ENCODE measurements at places on chromosomes 6 and 20.
A peak's percentile ranks its signal among the peaks of the same experiment; 100 is the strongest.

- DNase-seq = no peak
Observed at GRCh38 chr6:7730784-7731227, 4.9 kb downstream of the BMP6 start.

GRCh38 chr20:40436011-40436410 is 253.0 kb downstream of the MAFB start:
- DNase-seq = no peak

GRCh38 chr6:142857233-142857761 is 87.7 kb downstream of the HIVEP2 start:
- DNase-seq = no peak

- no peak for DNase-seq
Observed at GRCh38 chr6:77876300-77876699, 223.5 kb downstream of the MEI4 start.

DNA sequence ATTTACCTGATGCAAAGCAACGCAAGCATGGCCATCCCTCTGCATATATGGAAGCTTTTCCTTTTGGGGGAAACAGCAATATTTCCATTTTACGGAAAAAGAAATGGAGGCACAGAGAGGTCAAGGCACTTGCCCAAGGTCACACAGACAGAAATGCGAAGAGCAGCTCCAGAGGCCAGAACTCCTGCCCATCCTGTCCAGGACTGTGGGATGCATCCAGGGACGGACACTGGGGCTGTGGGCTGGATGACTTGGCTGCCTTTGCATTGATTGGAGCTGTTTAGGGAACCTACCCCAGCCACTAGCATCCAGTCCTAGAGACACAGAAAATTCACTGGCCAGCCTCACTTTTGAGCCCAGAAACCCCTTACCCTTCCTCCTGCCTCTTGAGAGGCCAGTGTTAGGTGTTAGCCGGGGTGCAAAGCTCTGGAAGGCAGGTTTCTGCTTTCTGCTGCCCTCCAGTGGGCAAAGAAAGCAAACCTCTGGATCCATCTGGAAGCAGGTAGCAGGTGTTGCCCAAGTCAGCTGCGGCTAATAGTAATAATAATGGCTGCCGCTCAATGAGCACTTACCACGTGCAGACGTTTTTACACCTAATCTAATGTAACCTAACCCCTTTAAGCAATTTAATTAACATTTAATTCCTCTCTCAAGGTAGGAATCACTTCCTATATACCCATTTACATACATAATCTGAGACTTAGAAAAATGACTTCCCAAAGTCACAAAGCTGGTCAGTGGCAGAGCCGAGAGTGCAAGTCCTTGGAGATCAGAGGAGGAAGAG is 31.7 kb upstream of the CCN5 start:
- DNase-seq = peak; percentile 61

DNA sequence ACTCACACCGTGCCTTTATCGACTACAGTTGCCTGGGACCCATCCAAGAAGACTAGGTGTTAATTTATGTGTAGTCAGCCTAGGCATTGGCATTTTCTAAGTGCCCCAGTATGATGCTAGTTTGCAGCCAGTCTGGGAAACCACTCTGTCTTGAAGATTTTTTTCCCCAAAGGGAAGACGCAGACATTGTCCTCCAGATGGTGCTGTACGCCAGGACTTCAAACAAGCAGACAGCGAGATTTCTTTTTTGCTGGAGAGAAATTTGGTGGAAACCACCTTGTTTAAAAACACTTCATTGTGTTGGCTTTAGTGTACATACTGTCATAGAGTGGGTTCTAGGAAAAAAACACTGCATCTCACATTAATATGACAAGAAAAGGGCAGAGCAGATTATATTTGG is 30.0 kb downstream of the ALDH5A1 start:
- DNase-seq = no peak

DNA sequence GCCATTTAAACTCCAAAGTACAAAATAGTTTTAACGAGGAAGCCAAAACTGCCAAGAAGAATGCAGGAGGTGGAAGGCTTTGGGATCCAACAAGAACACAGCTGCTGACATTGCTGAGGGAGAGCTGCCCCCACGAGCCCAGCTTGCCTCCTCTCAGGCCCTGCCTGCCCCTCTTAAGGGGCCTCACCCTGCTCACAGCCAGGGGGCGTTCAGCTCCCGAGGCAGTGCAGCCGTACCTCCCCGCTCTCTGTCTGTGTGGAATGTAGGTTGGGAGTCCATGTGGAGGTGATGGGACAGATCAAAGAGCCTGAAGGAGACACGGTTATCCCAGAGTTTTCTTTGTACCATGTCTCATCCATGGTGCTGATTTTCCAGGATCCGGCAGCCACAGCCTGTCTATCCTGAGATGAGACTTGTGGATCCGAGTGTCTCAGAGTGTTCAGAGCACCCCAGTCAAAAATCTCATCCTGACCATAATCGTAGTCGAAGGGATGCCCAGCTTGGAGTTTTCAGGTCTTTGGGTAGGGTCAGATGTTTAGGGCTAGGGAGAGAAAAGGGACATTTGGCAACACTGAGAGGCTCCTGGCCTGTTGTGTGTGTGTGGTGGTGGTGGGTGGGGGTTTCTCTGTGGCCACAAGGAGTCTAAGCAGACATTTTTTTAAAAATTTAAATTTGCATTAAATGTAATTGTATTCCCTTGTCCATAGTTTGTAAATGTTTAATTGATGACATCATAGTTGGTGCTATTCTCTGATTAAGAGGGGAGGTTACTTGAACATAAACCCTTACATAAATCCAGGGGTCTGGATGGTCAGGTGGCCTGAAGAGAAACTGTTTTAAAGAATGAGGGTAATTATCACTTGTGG is 111.4 kb upstream of the CLDN20 start:
- peak; percentile 54 for DNase-seq

- no peak for DNase-seq
Observed at GRCh38 chr20:57851025-57851682, 141.3 kb upstream of the PMEPA1 start.

- DNase-seq = no peak
Observed at GRCh38 chr6:11459079-11459610, 78.4 kb upstream of the TMEM170B start.

GRCh38 chr6:116568821-116569755 is 2.2 kb upstream of the RWDD1 start:
- no peak for DNase-seq

GRCh38 chr20:29876911-29877285 is 1380.6 kb upstream of the DEFB115 start:
- no peak for DNase-seq

DNA sequence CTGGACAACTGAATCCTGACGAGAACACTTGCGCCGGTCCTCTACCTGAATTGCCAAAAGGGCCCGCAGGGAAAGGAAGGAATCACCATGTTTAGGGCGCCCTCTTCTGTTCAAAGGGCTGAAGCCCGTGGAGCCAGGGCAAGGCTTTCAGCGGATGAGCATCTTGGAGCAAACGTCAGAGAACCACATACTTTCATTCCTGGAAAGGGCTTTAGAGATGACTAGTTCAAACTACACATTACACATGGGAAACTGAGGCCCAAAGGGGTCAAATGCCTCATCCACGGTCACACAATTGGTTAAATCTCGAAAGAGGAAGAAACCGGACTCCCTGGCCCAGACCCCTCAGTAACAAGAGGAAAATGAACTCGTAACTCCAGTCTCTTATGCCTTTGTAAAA is 11.5 kb upstream of the ZNF133 start:
- peak; percentile 48 for DNase-seq

- no peak for DNase-seq
Observed at GRCh38 chr6:106318061-106318460, 7.5 kb downstream of the ATG5 start.

- no peak for DNase-seq
Observed at GRCh38 chr6:160791981-160792418, 90.0 kb downstream of the PLG start.

DNA sequence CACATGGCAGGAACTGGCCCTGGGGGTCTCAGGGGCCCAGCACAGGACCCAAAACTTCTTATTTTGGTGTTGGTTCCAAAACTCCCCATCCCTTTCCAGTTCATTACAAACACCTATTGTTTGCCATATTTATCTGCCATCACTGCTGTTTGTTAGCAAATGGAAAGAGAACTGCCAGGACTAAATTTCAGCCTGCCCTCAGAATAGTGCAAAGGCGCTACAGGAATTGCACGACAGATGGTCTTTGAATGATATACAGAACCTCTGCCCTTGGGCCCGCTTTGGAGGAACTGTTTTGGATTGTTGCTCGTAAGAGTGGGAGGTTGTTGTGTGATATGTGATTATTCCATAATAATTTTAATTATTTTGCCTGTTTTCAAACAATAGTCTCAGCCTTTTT is 199.0 kb upstream of the FBXL4 start:
- no peak for DNase-seq

- no peak for DNase-seq
Observed at GRCh38 chr20:17759449-17759848, 59.7 kb downstream of the BANF2 start.

- no peak for DNase-seq
Observed at GRCh38 chr6:99341862-99342455, 7.5 kb downstream of the FAXC start.

GRCh38 chr6:134864558-134864957 is 85.3 kb downstream of the ALDH8A1 start:
- no peak for DNase-seq

DNA sequence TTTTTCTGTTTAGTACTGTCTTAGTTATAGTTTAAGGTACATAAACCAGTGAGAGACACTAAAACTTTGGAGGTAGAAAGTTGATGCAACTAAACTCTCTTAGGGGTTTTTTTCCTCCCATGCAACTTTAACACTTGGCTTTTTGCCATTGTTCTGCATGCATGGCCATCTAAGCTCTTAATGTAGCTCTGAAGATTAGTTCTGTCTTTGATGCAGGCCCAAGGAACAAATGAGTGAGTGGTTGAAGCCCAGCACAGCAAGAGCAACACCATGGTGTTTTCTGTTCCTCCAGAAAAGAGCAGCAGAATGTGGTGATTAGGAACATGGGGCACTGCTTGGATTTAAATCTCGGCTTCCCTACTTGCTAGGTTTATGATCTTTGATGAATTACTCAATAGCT is 89.3 kb downstream of the L3MBTL3 start:
- DNase-seq = no peak

- no peak for DNase-seq
Observed at GRCh38 chr6:149252622-149253021, 64.9 kb upstream of the TAB2 start.

GRCh38 chr20:48416002-48416401 is 411.8 kb downstream of the PREX1 start:
- no peak for DNase-seq

GRCh38 chr6:86251106-86251505 is 608.4 kb upstream of the SYNCRIP start:
- no peak for DNase-seq

DNA sequence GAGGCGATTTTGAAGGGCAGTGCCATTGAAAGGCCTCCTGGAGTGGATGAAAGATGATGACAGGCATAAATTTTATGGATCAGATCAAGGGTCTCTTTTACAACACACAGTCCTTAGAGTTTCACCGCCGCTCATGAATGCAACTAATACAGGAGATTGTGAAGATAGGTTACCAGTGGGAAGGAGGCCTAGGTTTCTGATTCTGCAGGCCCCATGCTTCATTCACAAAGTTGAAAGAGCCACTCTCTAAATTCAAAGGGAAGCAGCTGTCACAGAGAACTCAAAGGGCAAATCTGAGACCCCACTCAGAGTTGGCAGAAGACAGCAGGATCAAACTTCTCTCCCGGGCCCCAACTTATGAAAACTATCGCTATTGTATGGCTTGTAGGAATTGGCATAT is 137.6 kb downstream of the MAP3K7 start:
- DNase-seq = no peak

- DNase-seq = no peak
Observed at GRCh38 chr6:147677647-147678046, 169.2 kb downstream of the SAMD5 start.

- DNase-seq = peak; percentile 68
Observed at GRCh38 chr20:33401184-33401920, at the start of gene CDK5RAP1. Gene CDK5RAP1 (minus strand): TSS chr20:33401519. CDS start chr20:33397064, 4,455 bp downstream.

GRCh38 chr6:30127238-30128093 is 8.5 kb upstream of the TRIM40 start:
- no peak for DNase-seq

DNA sequence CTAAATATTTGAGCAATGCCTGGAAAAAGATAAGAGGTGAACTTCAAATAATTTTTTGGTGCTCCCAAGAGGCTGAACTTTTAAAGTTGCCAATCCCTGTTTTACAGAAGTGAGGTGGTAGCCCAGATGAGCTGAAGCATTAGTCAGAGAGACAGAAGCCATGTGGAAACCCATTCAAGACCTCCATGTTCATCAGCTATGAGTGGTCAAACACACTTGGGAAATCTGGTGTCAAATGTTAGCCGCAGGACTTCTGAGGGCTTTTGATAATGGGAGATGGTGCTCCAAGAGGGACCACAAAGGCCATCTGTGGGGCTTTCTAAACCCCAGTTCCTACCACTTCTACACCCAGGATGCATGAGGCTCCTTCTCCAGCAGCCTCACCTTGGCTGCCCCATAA is 77.5 kb upstream of the MRPS10 start:
- no peak for DNase-seq

DNA sequence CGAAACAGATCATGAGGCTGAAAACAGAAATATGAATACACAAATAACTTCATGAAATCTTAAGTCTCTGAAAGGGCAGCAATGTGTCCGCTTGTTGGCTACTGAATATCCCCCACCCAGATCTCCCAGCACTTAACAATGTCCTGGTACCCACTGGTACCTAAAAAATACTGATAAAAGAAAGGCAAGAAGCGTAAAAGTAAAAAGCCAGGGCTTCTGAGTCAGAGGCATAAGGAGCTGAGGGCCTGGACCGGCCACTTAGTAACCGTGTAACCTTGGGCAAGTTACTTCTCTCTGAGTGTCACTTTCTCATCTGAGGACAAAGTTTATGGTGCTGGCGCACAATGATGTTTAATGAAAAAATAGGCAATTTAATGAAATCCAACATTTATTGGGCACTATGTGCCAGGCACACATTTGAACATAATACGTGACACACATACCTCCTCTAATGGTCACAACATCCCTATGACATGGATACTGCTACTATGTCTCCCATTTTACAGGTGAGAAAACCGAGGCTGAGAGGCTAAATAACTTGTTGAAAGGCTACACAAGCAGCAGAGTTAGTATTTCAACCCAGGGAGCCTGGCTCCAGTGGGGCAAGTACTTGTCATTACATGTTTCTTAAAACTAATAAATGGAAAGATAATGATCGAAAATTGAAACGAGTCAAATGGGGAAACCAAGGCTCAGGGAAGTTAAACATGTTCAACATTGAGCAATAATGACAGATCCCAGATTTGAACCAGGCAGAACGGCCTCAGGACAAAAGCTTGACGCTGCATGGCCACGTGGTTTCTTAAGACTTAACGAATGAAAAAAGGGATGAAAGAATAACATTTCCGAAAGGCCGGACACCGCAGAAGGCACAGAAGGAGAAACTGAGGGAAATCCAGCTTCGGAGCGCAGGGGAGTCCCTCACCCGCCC is 828 bp downstream of the TP53RK start:
- DNase-seq = no peak

All from iPS DF 19.7 (cell line).